ENCODE measurements at places on chromosomes 13 and 19.

DNA sequence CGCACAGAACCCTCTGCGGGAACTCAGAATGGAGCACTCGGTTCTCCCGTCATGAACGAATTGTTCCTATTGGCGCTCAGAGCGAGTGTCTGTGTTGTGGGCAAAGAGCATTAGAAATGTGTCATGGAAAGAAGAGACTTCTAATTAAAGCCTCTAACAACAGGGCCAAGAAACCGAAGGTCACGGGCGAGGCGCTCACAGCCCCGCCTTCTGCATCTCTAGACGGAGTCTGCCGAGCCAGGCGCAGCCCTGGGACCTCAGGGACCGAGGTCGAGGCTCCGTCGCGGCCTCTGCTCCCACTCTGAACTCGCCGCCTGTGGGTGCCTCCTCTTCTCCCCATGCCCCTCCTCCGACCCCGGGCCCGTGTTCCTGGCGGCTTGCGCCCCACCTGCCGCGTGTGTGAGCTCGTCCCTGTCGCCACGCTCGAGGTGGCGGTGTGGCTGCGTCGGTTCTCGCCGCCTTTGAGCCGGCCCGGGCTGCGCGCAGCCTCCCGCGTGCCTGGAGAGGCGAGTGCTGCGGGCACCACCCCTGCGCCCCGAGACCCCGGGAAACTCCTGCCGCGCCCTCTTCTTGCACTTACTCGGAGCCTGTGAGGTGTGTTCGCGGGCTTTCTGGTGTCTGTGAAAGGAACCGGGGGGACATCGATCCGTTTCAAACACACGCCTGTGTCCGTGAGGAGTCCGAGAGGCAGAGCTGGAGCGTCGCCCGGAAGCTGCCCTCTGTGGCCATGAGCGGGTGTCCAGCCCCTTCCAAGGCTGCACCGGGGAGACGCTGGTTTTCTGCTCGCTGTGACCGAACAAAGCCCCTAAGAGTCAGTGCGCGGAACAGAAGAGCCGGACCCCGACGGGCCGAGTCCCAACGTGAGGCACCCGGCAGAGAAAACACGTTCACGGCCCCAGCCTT lies 45.4 kb upstream of the SPACA7 start:
- no peak for DNase-seq

DNA sequence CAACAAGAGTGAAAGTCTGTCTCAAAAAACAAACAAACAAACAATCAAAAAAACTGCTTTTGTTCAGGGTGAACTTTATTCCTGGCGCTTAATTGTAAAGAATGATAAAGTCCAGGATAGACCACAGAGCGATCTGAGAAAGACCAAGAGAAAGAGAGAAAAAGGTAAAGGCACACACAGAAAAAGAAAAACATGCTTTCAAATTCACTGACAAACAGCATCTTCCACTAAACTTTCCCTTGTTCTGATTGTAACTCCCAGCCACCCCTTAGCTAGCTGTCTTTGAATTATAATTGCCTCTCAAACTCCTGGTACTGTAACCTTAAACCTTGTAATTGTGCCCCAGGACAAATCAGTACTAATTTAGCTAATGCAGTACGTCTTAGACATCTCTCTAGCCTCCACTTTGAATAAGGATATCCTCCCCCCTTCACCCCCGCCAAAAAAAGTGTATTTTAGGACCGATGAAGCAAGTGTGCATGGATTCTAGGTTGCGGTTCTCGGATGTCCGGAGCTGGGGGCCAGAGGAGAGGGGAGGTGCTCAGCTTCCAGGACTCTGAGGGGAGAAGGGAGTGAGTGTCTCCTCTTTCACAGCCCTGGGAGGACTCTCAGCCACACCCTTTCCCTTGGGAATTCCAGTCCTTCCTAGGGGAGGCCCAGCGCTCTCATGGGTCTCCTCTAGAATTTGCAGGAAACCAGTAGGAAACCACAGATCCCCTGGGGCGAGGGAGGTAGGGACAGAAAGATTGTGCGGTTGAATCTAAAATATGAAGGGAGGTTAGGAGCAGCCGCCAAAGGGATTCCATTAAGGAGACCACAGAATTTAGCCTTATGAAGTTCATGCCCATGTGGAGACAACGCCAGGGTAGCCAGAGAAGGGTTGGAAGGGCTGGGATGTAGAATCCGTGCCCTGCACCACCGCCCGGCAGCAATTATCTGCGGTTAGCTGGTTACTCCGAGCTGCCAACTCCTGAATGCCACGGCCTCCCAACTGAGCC lies 19.7 kb downstream of the ZNF536 start:
- no peak for DNase-seq

DNA sequence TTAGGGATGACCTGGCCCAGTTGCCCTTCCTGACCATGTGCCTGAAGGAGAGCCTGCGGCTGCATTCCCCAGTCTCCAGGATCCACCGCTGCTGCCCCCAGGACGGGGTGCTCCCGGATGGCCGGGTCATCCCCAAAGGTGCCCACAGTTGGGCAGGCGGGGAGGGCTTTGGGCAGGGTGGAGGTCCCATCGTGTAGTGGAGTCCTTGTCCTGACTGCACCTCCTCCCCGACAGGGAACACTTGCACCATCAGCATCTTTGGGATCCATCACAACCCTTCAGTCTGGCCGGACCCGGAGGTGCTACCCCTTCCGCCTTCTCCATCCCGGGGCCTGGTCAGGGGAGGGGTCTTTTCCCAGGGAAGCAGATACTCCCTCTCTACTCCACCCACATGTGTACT lies 31.7 kb upstream of the CYP4F8 start:
- no peak for DNase-seq

- no peak for DNase-seq
These were observed 5.1 kb downstream of the GAMT start for GRCh38 chr19:1396019-1396767.

DNA sequence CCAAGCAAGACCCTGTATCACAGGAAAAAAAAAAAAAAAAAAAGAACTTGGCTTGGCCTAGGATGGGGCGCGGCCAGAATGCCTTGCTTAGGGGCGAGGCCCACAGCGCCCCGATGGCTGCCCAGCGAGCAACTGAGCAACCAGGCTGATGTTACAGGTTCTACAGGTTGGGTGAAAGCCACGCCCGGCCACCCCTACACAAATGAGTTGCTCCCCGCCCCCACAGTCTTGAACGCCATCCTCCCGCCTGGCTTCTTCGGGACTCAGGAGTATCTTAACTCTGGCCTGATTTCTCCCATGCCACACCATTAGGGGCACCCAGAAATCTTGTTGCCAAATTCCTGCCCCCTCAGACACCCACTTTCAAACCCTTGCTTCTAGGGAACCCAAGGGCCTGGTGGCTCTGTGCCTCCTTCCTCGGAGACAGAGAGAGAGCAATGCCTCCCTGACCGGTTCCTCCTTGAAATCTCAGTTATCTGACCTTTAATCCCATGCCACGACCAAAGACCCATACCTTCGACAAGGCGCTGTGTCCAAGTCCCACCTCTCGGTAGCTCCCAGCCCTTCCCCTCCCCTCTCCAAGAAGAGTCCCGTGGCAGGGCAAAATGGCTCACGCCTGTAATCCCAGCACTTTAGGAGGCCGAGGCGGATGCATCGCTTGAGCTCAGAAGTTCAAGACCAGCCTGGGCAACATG lies 1.1 kb upstream of the CBLC start:
- no peak for DNase-seq

- DNase-seq: peak; percentile 29
These were observed 26.9 kb downstream of the SIPA1L3 start for GRCh38 chr19:37933937-37934358.

DNA sequence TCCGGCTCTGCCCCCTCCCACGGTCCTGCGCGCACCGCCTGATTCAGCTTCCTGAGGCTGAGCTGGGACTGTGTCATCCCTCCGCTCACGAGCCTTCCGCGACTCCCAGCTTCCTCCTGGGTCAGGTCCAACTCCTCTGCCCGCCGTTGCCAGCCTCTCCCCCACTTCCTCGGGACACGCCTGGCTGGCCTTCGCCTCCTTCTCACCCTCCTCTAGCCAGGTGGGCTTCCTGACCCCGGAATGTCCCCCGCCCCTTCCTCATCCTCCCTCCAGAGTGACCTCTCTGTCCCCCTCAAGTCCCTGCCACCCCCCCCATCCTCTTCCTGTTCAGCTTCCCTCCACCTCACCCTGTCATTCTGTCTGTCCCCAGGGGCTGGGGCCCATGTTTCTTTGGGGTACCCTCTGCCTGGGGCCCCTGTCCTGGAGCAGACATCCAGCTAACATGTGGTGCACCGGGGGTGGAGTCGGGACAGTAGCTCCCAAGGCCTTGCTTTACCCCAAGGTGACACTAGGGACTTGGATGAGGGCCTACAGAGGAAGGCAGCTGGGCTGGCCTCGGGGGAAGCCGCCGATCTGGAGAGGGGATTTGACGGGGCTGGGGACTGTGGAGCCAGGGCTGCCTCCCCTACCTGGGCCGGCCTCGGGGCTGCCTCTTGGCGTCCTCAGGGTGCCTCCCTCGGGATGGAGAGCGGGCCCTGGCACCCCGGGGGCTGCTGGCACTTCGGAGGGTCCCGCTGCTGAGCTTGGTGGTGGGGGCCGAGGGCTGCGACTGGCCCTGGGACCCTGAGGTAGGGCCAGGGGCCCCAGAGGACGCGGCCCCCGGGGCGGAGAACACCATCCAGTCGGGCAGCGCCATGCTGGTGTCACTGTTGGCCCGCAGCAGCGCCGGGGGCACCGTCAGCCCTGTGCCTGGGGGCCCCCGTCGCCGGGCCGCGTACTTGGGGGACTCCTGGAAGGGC lies 16.5 kb downstream of the SHANK1 start:
- peak; percentile 73 for DNase-seq

DNA sequence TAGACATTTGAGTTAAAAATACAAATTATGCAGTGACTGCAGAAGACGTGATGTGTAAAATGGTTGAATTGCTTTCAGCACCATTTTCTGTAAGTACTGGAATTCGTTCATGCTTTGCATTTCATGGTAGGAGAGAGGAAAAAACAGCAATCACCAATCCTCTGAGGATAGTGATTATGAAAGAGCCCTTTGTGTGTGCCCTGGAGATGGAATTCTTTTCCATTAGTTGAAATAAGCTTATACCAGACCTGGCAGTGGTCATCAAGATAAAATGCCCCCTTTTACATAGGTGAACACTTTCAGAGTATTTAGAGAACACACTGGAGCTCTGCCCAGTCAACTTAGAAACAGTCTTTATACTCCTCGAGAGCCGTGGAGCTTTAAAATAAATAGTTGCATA lies 1.7 kb downstream of the CNMD start:
- no peak for DNase-seq

- DNase-seq: peak; percentile 80
These were observed 10.3 kb upstream of the BICRA start for GRCh38 chr19:47598407-47599349.

DNA sequence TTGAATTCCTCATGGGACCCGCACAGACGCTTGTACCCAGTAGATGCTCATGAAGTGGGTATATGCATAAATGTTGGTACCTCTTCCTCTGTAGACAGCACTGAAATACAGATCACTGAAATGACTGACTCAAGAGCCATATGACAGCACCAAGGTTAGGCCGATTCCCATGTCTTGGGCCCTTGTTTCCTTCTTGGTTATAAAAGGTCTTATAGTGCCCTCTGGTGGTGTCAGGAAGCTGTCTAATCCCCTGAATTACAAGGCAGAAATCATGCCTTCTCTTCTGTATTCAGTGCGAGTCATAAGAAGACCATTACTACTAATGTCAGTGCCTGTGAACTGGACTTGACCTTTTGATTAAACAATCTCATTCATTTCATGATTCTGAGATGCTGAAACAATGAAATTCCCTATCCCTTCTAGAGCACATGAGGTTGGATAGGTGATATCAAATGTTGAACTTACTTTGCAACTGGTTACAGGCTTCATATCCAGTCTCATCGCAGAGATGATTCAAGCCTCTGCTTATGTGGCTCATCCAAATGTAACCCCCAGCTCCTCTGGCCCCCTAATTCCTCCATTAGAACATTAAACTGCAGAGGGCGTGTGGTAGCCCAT lies 59.7 kb downstream of the SPATA13 start:
- DNase-seq: peak; percentile 89

DNA sequence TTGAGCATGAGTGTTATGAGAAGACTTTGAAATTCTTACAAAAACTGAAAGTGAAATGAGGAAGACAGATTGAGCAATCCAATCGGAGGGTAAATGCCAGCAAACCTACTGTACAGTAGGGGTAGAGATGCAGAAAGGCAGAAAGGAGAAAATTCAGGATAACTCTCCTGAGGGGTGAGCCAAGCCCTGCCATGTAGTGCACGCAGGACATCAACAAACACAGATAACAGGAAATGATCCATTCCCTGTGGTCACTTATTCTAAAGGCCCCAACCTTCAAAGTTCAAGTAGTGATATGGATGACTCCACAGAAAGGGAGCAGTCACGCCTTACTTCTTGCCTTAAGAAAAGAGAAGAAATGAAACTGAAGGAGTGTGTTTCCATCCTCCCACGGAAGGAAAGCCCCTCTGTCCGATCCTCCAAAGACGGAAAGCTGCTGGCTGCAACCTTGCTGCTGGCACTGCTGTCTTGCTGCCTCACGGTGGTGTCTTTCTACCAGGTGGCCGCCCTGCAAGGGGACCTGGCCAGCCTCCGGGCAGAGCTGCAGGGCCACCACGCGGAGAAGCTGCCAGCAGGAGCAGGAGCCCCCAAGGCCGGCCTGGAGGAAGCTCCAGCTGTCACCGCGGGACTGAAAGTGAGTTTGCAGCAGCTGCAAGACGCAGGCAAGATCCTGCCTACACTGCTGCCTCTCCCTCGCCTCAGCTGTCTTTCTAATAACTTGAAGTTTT lies at the start of gene TNFSF13B:
TNFSF13B (plus strand) TSS at position 118 of the 728 bp plus-strand sequence; CDS start at position 296, 178 bp downstream.
- no peak for DNase-seq

- no peak for DNase-seq
These were observed 238.2 kb downstream of the LIG4 start for GRCh38 chr13:107977071-107977574.

- no peak for DNase-seq
These were observed 56.8 kb downstream of the LRCH1 start for GRCh38 chr13:46609726-46610125.

GRCh38 chr13:98877466-98877865 lies 100.4 kb downstream of the DOCK9 start:
- no peak for DNase-seq

GRCh38 chr19:40389404-40390083 lies 437 bp downstream of the HIPK4 start:
- DNase-seq: no peak

- no peak for DNase-seq
These were observed 309.3 kb downstream of the DCT start for GRCh38 chr13:94170145-94170571.

DNA sequence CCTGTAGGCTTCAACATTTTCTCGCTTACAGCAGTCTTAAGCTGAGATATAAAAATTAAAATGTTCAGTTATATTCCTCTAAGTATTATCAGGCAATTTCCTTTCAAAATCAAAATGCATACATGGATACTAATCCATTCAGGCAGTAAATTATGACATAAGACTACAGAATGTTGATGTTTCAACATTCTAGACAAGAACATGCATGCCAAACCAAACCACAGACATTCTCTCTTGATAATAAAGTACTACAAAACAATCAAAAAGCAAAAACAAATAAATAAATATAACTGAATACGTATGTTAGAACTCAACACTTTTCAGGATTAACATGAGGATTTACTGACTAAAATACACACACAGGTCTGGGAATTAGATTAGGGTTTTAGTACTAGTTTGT lies 7.7 kb downstream of the DIS3 start:
- DNase-seq: no peak

Data from dermis blood vessel endothelial cell (primary cell).